ENCODE measurements at places on chromosomes 5 and 9.

GRCh38 chr9:88965473-88965872, 25.8 kb upstream of the S1PR3 start:
- no peak for DNase-seq

- no peak for DNase-seq
Measured at GRCh38 chr9:116365056-116365471, 211.5 kb downstream of the PAPPA start.

GRCh38 chr5:66415208-66415607, 181.0 kb upstream of the MAST4 start:
- no peak for DNase-seq

DNA sequence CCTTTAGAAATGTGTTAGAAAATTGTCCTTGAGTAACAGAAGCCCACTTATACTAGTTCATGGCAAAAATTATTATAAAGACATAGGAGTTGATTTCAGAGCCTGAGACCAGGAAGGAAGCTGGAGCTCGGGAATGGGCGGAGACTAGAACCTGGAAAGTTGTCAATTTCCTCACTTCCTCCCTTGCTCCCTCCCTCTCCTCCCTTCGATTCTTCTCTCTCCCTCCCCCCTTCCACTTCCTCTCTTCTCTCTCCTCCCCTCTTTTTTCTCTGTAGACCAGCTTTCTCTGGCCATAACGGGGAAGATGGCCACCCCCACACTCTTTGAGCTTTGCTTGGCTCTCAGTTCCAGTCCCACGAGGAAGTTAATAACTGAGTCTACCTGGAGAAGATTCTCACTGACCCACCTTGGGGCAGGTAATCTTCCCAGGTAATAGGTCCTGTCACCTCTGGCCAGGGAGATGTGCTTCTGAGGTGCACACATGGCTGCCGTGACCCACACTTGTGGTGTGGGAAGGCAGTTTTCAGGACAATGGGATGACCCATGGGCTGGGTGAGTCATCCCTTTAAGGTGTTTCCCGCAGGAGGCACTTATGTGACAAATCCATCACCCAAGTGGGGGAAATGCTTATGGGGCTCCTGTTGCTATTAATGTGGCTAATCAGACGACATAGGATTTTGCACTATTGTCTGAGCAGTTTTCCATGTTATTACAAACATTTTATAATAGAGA, 78.7 kb downstream of the HSPA4 start:
- DNase-seq: no peak

DNA sequence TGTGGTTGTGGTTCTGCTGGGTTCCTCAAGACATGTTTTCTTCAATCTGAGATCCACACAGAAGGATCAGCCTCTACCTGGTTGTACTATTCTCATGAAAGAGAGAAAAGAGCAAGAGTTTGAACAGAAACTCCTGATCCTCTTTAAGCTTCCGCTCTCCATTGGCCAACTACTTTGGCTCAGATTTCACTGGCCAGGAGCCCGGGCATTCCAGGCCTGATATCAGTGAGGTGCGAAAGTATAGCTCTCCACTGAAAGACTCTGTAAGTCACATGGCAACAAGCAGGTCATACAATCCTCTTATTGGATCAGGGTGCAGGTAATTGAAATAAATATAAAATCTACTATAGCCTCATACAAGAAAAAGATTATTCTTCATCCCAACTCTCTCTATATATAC, 920.5 kb downstream of the TLE4 start:
- DNase-seq: no peak

Data from stimulated activated CD4-positive, alpha-beta T cell treated with anti-CD3 and anti-CD28 coated beads, Interleukin-15, amount 100 ng/mL, for 24 hours (primary cell).